Endothelial cell of umbilical vein (primary cell): ENCODE measurements at places on chromosomes 4 and X. TPM values are rescaled to one million over a fixed set of nuclear protein-coding genes. Genes with fewer than 3 reads are reported as not detected.

GRCh38 chr4:129208481-129208880 lies 112.5 kb downstream of the C4orf33 start:
- no peak for DNase-seq

- no peak for DNase-seq
Observed at GRCh38 chr4:127888559-127888958, 7.9 kb downstream of the PLK4 start.

DNA sequence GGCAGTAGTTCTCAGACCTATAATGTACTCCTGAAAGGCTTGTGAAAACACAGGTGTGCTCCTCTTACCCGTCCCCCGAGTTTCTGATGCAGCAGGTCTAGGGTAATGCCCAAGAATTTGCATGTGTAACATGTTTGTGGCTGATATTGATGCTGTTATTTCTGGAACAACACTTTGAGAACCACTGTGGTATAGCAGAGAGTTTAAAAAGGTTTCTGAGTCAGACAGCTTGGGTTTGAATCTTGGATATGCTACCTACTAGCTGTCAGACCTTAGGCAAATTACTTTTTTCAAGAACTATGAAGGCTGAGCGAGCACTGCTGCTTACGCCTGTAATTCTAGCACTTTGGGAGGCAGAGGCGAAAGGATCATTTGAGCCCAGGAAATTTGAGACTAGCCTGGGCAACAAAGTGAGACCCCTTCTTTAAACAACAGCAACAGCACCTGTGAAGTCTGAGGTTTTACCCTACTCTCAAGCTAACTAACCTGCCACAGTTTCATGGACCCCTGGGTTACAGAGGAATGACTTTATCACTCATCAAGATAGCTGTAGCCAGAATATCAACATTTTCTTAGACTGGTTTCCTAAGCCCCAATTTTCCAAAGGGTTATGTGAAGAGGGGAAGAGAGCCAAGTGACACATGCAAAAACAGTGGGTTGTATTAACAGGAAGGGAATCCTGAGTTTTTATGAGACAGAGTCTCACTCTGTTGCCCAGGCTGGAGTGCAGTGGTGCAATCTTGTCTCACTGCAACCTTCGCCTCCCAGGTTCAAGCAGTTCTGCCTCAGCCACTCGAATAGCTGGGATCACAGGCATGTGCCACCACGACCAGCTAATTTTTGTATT lies 5.1 kb downstream of the AFF1 start:
- DNase-seq, result peak; percentile 52

DNA sequence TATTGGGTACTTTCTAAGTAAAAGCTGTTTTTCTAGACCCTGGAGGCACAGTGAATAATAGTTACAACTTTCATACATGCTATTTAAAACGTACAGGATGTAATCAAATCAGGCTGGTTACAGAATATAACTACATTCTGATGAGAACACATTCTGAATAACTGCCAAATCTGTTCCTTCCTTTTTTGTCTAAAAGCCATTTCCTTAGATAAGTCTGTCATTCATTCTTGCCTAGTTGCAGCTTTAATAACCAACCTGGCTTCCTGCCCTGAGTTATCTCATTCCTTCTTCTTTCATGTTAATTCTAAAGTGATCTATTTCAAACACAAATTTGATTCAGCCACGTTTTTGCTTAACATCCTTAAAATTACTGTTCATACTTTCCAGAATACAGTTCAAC lies 189.7 kb upstream of the ITM2A start:
- DNase-seq, result no peak

- DNase-seq, result peak; percentile 24
Observed at GRCh38 chr4:10584042-10584441, 100.5 kb downstream of the CLNK start.

- no peak for DNase-seq
Observed at GRCh38 chr4:159013692-159014091, 89.2 kb upstream of the RAPGEF2 start.

- no peak for DNase-seq
Observed at GRCh38 chr4:124390861-124391260, 321.7 kb downstream of the ANKRD50 start.

GRCh38 chrX:28589046-28589445 lies 1.8 kb downstream of the IL1RAPL1 start:
- peak; percentile 7 for DNase-seq

DNA sequence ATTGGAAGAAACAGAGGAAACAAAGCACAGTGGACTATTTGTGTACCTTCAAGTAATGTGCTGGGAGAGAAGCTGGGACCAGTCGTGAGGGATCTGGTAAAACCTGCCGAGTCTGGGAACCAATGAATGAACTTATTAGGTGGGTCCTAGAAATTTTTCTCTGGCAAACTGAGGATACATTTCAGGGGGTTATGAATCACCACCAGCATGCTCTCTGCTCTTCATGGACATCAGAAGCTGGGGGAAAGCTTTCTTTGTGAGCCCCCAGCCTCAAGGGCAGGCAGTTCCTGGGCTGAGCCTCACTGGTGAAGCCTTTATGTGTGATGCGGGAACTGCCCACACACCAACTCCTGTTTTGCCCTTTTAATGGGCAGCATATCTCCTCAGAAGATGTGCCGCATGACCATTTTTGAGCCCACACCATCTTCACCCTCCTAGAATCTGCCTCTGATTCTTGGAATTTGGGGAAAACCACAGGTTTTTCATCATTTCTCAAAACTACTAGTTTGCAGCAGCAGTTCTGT lies 95.4 kb upstream of the ENPP6 start:
- DNase-seq, result no peak

DNA sequence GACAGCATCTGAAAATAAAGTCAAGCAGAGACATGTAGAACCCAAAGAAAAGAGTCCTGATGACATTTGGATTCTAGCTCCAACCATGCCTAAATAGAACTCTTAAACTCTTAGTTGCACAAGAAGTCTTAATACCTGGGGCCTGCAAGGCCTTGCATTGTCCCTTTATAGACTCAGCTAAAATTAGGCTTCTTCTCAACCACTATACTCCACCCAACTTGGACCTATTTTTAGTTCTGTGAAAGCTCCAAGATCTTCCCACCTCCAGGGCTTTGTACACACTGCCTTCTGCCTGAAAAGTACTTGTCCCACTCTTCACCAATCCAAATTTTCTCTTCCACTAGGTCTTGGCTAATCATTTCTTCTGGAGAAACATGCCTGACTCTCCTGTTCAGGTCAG lies 36.5 kb downstream of the PLK4 start:
- no peak for DNase-seq

GRCh38 chr4:94277534-94277933 lies 65.1 kb downstream of the HPGDS start:
- DNase-seq, result no peak

GRCh38 chr4:44487341-44487740 lies 38.7 kb upstream of the KCTD8 start:
- DNase-seq, result no peak

GRCh38 chrX:119381349-119381944 lies 17.7 kb upstream of the SLC25A43 start:
- DNase-seq, result no peak

CDKL5 gene
- 4.2 and 4.3 TPM in 2 replicates for total RNA-seq

TRIML1 gene
- not detected in 2 replicates for total RNA-seq

CYSLTR1 gene
- total RNA-seq, result not detected in 2 replicates

PNPLA4 gene
- 7.7 and 8.8 TPM in 2 replicates for total RNA-seq

MGAT4D gene
- not detected in 2 replicates for total RNA-seq

CLCN4 gene
- 17.0 and 19.8 TPM in 2 replicates for total RNA-seq

FAM193A gene
- 32.0 and 32.1 TPM in 2 replicates for total RNA-seq

TGIF2LX gene
- total RNA-seq, result not detected in 2 replicates
